Mesenteric fat pad (tissue), 1 donor: ENCODE measurements at places on chromosomes 6 and 20. TPM values are rescaled to one million over a fixed set of nuclear protein-coding genes. Genes with fewer than 3 reads are reported as not detected.

GRCh38 chr6:36678488-36679042 lies at the start of gene CDKN1A:
Gene CDKN1A (plus strand): TSS chr6:36678714. CDS start chr6:36684102, 5,388 bp downstream.
- peak; percentile 98 for DNase-seq

- no peak for DNase-seq
These were observed 236.5 kb upstream of the CDH4 start for GRCh38 chr20:61015602-61016001.

DNA sequence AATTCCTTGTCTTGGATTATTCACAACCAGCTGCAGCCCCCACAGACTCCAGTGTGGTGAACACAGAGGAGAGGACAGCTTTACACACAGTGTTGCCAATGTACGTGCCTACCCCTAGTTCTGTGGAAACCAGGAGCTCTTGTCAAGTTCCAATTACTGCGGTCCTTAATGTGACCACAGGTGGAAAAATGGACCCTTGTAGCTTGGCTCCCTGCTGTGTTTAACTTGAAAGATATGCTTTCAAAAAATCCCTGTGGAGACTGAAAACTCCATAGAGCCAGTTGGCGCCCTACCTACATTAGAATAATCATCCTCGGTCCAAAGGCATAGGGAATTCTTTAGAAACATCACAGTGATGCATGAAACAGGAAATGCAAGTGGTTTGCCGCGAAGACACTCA lies 118.3 kb upstream of the SLC22A23 start:
- DNase-seq = no peak

- no peak for DNase-seq
These were observed 46.9 kb downstream of the MAP3K4 start for GRCh38 chr6:161038229-161039031.

DNA sequence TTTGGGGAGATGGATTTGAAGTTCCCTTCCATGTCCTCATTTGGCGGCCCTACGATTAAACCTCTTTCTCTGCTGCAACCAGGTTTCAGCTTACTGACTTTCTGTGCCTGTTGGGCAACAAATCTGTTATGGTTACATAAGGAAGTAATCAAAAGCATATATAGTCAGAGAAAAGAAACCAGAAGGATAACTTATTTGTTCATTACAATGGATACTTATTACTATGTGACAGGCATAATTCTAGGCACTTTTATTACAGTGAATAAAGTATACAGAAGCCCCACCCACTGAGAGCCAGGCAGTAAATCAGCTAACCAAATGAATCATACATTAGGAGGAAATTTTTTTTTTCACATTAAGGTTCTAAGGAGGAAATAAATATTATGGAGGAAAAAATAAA lies 9.6 kb upstream of the TRIM31 start:
- DNase-seq = no peak

DNA sequence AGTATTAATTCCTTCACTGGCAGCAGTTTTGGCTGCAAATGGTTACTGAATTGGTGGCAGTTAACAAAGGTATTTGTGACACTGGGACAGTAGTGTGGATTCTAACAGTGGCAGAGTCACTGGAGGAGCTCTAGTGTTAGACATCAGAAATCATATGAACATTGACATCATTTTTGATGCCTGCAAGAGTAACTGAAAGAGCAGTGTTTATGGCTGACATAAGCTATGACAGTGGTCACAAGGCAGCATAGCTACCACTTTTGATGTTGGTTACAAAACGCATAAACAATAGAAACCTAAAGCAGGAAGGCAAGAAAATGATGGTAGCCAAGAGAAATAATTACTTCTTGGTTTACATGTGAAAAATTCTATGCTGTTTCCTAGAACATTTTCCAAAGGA lies 326.7 kb upstream of the MAN1A1 start:
- DNase-seq = no peak

- DNase-seq = no peak
These were observed 2.2 kb downstream of the RGS19 start for GRCh38 chr20:64077094-64077493.

GRCh38 chr6:45590696-45591184 lies 213.0 kb upstream of the SUPT3H start:
- no peak for DNase-seq

DNPH1 gene
- total RNA-seq = 36.5 TPM

DNA sequence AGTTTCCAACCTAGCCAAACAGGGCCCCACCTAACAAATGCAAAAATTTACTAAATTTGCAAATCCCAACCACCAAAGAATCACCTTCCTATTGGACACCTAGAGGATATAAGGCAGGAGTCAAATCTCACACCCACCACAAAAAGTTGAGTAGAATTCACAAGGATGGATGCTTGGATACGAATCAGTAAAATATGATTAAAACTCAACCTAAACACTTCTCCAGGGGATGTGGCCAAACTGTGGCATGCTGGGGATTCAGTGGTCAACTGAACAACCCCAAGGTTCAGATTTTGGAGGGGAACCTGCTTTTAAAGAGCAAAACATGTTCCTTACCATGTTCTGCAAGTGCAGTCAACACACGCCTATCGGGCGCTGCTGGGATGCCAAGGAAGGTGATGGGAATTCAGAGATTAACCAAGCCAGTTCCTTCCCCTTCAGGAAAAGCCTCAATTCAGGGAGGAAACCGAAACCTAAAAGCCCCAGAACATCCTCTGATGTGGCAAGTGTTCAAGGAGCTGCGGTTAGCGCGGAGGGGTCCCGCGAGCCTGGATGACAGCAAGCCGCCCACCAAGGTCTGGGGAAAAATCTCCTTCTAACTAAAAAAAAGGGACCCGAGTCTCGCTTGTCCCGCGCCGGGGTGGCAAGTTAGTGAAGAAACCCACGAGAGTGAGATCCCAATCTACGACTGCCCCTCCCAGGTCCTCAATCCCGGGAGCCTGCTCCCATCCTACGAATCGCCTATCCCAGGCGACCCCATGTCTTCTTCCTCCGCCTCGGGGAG lies 902 bp downstream of the SAMHD1 start:
- DNase-seq = no peak

SLC22A2 gene
- not detected for total RNA-seq

MYLK2 gene
- total RNA-seq = not detected

DNA sequence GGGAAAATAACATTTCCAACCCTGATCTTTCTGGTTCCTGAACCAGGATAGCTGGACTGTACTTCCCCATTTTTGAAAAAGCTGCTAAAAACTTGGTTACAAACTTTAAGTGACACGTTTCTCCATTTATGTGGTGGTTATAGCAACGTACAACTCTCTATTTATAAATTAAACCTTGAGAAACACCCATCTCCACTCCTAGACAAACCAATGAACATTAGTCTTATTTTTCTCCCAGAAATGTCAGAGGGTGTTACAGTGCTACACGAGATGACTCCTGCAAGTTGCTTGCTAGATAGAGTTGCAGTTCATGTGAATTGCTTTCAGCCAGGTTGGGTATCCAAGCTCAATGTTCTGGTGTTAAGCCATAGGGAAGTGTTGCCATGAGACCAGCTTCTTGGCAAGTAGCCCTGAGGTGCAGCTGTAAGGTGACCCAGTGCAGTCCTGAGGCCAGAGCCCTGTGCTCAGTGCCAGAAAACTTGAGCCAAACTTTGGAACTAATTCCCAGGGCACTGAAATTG lies 51.3 kb upstream of the REV3L start:
- no peak for DNase-seq

- no peak for DNase-seq
These were observed 41.4 kb downstream of the PKIB start for GRCh38 chr6:122651604-122652003.

DNA sequence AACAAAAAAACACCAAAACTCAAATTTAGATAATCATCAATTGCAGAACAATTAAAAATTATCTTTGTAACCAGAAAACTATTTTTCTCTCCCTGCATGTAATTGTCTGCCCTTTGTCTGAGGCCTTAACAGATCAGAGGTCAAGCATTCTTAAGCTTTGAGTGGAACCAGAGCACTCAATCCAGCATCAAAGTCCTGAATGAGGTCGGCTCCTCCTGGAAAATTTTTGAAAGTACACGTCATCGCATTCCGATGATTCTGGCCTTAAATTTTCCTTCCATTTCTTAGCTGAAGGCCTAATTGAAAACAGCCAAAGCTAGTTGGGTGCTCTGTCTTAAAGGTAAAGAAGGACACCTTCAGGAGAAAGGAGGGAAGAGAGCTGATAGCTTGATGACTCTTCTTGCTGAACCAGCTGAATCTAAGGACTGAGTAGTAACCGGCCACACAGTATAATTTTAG lies 510.2 kb upstream of the SULF2 start:
- no peak for DNase-seq

FILIP1 gene
- total RNA-seq = 8.1 TPM

RGS17 gene
- 4.6 TPM for total RNA-seq

WASF1 gene
- 9.4 TPM for total RNA-seq

GRCh38 chr20:18613553-18613952 lies 25.7 kb downstream of the DTD1 start:
- DNase-seq = no peak

DNA sequence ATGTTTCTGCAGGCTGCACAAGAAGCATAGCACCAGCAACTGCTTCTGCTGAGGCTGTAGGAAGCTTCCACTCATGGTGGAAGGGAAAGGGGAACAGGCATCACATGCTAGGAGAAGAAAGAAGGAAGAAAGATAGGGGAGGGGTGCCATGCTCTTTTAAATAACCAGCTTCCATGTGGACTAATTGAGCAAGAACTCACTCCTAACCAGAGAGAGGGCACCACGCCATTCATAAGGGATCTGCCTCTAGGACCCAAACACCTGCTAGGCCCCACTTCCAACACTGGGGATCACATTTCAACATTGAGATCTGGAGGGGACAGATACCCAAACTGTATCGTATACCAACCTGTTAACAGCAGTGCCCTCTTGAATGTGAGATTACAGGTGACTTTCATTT lies 46.9 kb upstream of the ARMC2 start:
- DNase-seq = no peak

DNA sequence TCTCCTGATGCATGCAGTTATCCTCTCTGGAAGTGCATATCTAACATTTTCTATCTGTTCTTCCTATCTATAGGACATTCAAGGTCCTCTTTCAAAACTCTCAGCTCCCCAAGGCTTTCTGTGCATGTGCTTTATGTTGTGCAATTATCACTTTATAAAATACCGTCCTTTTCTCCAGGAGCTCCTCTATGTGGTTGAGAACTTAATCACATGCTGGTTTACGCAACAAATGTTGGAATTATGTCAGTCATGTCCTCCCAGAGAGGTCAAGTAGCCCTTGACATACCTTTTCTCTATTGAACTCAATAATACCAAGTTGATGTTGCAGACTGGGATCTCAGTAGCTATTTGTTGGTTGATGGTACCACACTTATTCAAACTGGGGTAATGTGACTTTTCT lies 388.4 kb downstream of the BTBD3 start:
- no peak for DNase-seq

DNA sequence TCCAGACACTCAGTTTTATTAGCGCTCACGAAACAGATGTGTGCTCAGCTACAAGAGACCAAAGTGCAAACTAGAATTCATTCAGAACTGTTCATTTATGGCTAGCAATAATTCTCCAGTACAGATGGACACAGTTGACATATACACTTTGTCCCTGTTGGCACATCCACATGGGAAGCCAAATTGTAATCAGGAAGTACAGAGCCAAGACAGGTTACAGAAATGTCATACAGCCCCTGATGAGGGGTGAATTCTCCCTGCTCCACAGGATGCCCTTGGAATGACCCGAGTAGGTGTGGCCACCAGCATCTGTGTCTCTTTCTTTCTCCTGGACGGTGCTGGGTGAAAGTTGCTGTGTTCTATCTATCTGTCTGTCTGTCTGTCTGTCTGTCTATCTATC lies 7.6 kb downstream of the DHX35 start:
- no peak for DNase-seq

DNA sequence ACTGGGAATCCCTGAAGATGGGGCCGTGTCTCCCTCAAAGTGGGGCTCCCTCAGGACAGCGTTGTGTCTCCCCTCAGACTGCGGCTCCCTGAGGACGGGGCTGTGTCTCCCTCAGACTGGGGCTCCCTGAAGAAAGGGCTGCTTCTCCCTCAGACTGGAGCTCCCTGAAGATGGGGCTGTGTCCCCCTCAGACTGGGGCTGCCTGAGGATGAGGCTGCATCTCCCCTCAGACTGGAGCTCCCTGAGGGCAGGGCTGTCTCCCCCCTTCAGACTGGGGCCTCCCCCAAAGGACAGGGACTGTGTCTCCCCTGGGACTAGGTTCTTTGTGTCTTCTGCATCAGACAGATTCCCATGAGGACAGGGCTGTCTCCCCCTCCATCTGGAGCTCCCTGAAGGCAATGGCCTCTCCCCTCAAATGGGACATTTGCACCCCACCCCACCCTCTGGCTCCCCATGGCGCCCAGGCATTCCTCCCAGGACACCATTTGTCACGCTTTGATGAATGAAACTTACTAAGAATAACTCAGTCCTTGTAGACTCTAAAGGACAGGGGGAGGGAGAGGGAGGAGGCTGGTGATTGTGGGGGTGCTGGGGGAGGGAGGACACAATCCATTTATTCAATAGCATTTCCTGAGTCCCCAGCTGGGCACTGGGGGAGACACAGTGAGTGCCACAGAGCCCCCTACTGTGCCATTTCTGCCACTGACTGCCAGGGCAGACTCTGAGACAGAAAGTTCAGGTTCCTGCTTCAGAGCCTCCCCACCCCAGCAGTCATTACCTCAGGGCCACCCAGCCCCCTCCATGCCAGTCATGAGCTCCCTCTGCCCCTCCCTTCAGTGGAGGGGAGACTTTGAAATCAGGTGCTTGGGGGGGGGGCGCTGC lies 122.4 kb downstream of the MRPL14 start:
- no peak for DNase-seq

DNA sequence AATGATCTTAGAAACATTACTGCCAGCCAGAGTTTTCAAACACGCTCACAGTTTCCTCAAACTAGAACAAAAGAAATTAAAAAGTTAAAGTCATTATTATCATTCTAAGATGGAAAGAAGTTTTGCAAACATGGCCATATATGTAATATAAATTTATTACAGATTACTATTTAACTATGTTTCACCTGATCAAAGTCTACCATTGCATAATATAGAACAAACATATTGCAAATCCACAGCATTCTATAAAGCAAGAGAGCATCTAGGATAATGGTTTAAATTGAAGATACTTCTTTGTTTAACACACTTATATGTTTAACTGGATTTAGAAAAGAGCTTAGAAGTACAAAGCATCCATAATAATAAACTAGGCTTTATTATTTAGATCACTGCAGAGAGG lies 26.2 kb upstream of the DCBLD1 start:
- no peak for DNase-seq

QKI gene
- total RNA-seq = 267 TPM

SIRPA gene
- 100 TPM for total RNA-seq

DNA sequence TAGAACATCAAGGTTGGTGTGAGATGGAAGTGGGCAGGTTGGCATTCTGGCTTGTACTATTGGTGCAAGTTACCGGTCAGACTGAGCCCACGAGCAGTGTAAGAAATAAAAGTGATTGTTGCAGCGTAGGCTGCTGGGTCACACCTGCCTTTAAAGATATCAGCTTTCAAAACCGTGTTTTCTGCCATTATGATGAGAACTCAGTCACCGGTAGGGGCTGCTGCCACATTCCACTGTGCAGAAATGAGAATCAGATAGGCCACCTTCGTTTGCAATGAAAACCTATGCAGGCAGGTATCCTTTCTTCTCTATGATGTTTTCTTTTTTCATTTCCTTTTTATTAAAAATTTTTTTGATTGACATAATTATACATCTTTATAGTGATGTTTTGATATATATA lies 168.5 kb downstream of the MYLK4 start:
- no peak for DNase-seq
